Thoracic aorta (tissue), 2 donors: ENCODE measurements at places on chromosomes 11 and 22.

GRCh38 chr22:45246060-45246985, 5.6 kb upstream of the KIAA0930 start:
- no peak for DNase-seq

DNA sequence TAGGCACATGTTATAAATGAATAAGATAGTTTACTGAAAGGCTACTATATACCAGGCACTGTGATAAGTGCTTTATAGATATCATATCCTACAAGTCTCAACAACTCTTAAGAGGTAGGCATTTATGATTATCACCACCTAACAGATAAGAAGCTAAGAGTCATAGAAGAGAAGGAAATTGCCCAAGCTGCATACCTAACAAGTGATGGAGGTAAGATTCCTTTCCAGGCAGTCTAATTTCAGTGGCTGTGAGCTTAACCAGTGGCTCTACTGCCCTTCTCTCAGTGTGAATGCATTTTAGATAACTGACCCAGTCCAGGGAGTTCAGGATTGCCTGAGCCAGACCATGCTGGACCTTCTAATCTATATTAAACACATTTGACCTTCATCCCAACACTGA, 39.2 kb downstream of the HEPHL1 start:
- no peak for DNase-seq

DNA sequence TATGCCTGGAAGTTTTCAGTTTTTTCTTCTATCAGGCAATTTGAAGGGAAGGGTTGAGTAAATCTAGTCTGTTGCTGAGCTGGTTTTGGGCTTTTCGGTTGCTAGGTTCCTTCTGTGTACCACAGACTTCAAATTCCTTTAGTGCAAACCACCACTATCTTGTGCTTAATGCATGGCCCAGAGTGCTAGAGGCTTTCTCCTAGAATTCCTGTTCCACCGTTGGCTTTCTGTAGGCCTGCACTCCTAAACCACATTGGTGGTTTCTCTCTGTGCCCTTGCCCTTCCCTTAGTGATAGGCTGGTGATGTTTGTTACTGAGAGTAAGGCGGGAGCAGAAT, 47.1 kb upstream of the CTSC start:
- DNase-seq, result no peak

GRCh38 chr22:44795701-44796630, 43.6 kb downstream of the ARHGAP8 start:
- DNase-seq, result no peak

DNA sequence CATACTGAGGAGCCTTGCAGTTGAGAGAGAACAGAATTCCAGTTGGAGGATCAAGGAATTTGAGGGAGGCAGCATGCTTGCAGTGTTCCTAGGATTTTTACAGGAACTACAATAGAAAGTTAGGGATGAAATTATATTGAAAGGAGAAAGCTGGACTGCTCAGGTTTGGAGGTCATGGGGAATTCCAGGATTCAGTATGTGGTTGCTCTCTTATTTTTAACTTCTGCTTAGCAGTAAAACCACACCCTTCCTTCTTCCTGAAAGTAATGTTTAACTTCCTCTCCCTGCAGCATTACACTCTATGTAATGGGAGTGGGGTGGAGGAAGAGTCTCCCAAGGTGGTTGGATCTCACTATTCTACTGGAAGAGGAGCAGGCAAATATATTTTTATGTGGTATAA, 31.3 kb downstream of the CTNND1 start:
- DNase-seq, result no peak

DNA sequence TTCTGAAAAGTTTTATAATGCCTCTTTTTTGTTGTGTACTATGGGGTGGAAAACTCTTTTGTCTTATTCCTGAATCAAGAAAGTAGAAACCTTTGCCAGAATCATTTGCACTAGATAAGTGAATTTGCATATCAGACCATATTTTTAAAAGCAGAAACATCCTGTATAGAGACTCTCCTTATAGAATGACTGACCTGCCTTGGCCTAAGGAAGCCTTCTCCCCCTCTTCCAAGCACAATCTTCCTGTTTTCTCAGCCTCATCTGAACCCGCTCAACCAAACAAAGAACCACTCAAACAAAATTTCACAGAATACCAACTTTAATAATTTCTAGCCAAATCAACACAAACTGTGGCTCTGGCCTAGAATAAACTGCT, 60.3 kb downstream of the SIK3 start:
- no peak for DNase-seq

DNA sequence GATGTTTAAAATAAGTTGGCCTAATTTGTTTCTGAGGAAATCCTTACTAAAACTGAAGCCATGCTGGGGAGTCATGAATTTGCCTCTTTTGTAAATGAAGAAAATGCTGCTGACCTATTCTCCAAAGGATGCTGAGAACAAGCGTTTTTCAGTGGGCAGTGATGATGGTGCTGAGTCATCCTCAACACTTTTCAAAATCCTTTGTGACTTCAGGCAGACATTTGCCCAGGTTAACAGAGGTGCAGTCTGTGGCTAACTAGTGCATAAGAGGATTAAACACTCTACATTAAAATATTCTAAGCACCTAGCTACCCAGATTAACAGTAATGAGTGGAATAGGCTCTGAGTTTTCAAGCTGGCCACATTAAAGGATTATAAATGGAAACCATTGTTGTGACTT, 509.0 kb downstream of the DLG2 start:
- no peak for DNase-seq

GRCh38 chr11:15489281-15489680, 374.6 kb downstream of the INSC start:
- DNase-seq, result no peak

- no peak for DNase-seq
Measured at GRCh38 chr11:122240638-122241037, 124.6 kb upstream of the BLID start.

DNA sequence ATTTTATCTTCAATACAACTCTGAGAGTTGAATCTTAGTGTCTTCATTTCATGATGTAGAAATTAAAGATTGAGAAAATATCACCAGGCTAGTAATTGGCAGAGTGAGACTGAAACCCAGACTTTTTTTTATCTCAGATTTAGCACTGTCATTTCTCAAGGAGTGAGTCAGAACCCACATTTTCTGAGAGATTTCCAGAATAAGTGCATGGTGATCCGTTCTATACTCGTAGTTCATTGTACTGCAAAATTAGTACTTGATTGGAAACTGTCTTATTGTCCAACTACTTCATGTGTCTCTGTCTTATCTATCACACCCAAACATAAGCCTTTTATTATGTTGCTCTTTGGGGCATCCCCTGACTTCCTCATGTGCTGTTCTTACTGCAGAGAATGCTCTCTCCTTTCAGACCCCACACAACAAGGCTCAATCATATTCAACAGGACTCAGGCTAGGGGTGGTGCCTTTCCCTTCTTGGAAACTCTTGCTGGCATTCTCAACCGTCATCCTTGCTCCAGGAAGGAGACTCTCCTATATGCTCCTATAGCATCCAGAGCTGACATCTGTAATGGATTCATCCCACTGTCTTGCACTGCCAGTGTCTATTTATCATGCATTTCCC, 76.7 kb upstream of the BLID start:
- no peak for DNase-seq

GRCh38 chr11:72823105-72823804, 9.0 kb downstream of the ATG16L2 start:
- no peak for DNase-seq

- no peak for DNase-seq
Measured at GRCh38 chr11:43419460-43419859, 60.7 kb downstream of the TTC17 start.

GRCh38 chr11:131884461-131885073, 514.2 kb downstream of the NTM start:
- no peak for DNase-seq

- no peak for DNase-seq
Measured at GRCh38 chr11:64445651-64446050, 86.7 kb downstream of the RPS6KA4 start.

DNA sequence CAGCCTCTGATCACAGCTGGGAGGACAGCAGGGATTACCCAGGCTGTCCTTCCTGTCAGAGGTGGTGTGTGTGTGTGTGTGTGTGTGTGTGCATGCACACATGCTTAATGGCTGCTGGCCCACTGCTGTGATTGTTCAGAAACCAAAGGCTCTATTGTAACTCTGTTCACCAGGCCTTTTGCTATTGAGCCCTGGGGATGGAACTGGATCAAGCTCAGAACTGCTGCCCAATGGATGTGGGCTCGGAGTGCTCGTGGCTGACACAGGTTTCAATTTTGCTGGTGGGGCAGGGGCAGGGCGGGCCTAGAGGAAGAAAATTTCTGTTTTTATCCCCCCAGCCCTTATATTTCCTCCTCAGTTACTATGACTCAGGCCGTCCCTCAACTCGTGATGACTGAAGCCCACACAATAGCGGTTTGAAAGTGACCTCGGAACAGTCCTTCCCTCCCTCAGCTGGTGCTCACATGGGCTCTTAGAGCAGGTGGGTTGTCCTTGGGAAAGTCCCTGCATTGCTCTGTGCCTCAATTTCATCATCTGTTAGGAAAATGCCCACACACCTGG, 359.3 kb downstream of the TENM4 start:
- no peak for DNase-seq
